NCI-H1105 treated with DMSO at 0.1 percent for 48 hours (cell line): ENCODE measurements at places on chromosomes 4 and X.
A peak's percentile ranks its signal among the peaks of the same experiment; 100 is the strongest.

- DNase-seq, result no peak
These were observed 28.1 kb upstream of the LGI2 start for GRCh38 chr4:25058796-25059195.

DNA sequence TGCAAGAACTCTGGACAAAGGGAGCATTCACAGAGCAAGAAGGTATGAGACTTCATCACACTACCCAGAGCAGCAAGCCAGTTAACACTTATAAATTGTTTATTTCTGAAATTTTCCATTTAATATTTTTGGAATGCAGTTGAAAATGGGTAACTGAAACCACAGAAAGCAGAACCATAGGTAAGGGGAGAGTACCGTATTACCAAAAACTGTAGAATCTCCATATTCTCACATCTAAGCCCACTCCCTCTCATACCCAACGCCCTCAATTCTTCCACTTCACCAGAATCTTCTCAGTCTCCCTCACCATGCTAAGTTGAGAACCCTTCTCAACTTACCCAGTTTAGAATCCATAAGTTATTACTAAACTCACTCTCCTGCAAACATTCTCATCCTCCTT lies 277.8 kb downstream of the SPOCK3 start:
- no peak for DNase-seq

DNA sequence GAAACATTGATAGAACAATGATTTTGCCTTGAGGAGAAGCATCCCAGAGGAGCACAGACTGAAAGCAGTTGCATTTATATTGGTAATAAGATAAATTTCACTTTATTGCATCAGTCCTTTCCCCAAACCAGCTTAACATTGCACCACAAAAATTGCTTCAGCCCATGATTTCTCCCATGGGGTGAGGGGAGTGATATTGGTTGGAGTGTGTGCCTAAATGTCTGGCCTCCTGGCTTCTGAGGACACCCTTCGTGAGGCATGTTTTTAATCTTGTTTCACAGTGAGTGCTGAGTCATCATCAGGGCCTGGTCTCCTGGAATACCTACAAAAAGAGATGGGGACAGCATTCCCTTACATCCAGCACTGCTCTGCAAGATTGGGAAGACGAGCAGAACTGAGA lies 487.9 kb downstream of the C4orf33 start:
- no peak for DNase-seq

DNA sequence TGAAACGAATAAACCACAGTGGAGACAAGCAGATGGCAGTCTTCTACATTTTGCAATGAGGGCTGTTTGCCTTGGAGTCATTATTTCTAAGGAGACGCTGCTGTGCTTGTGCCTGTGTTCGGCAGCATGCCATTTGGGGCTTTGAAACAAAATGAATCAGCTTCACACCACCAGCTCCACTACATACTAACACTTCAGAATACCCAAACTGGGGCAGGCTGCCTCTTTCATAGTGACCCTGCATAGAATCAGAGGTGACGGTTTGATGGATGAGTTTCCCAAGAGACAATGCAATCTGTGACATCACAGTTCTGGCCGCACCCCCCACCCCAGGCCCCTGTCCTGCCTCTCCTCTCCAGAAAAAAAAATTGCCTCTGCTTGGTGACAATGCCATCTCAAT lies 57.1 kb upstream of the MID1 start:
- no peak for DNase-seq

- DNase-seq, result no peak
These were observed 126.7 kb upstream of the MAGEE2 start for GRCh38 chrX:75911716-75912115.

- DNase-seq, result peak; percentile 38
These were observed 1.0 kb downstream of the FAT4 start for GRCh38 chr4:125315576-125316400.

DNA sequence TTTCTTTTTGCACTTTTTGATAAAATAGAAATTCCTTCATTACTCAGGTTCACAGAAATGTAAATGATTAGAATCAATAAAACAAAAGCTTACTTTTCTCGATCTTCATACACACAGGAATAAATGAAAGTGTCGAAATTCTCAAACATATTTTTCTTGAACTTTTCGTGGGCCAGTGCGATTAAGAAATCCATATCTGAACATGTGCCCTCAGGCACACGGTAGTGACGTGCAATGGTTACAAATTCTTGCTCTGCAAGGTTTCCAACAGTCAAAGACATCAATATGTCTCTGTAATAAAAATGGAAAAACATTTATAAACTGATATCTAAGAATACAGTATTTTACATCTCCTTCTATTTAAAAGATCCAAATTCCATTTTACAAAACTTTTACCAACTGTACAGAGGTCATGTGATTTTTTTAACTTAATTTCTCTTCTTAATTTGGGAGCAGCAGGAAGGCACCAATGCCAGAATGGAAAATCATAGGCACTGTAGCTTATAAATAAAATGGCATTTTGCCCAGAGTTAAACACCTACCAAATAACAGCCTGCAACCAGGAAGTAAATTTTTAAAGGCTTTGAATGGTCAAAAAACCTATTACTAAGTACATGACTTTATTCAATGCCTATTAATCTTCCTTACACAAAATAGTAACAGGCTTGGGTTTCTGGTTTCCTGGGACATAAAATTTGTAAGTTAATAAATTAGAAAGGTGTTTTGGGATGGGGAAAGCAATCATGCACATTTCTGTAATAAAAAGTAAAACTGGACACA lies 165.0 kb downstream of the EFHC2 start:
- DNase-seq, result no peak

DNA sequence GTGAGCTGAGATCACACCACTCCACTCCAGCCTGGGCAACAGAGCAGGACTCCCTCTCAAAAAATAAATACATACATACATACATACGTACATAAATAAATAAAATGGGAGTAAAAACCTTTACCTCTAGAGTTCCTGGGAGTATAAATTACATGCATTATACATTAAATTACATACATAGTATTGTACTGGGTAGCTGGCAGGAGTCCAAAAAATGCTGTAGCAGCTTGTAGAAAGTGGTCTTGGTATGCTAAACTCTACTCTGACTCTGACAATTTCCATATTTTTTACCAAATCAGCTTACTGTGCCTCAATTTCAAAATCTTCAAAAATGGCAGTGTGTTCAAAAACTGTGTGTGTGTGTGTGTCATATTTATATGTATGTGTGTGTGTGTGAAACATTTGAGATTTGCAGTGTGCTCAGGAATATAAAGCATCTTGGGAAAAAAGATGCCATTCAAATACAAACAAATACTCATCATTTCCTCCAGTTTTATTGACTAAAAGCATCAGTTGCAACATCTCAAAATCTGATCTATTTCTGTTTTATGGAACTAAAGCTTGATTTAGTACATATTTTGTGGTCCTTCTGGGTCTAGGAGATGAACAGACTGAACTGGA lies 171.7 kb downstream of the SHROOM3 start:
- DNase-seq, result no peak

GRCh38 chr4:184462724-184463123 lies 11.6 kb downstream of the IRF2 start:
- DNase-seq, result no peak

DNA sequence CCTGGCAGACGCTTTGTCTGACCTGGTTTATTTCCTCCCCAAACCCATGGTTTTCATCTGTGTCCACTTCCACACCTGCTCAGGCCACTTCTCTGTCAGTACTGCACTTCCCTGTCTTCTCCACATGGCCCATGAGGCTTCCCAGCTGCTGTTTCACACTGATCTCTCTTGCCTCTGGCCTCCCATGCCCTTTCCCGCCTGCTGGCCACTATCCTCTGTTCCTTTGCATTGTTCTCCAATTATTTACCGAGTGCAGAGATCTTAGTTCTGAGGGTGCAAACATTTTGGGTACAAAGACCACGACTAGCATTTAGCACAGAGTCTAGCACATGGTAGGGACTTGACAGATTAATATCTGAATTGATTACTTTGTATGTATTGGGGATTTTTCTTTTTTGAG lies 174.8 kb upstream of the NPY2R start:
- DNase-seq, result no peak

GRCh38 chrX:50497114-50497513 lies 26.5 kb upstream of the DGKK start:
- DNase-seq, result no peak

GRCh38 chr4:2510351-2511259 lies 25.8 kb upstream of the FAM193A start:
- DNase-seq, result no peak

- no peak for DNase-seq
These were observed 113.6 kb downstream of the GLUD2 start for GRCh38 chrX:121160987-121161386.

DNA sequence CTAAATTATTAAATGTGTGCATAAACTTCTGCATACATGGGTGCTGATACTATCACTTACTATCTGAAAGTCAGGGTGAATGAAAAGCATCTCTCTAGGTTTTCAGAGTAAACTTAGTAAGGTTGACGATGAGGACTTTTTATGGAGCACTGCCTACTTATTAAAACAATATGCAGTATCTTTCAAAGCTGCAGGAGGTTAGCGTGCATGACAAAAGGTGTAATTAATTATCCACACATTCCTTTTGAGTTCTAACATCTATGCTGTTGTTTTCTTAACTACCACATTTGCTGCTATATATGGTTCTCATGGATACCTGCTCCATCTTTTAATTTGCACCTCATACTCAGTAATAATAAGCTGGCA lies 256.2 kb downstream of the FSTL5 start:
- DNase-seq, result no peak

- no peak for DNase-seq
These were observed 136.2 kb downstream of the BTC start for GRCh38 chr4:74658116-74658515.

DNA sequence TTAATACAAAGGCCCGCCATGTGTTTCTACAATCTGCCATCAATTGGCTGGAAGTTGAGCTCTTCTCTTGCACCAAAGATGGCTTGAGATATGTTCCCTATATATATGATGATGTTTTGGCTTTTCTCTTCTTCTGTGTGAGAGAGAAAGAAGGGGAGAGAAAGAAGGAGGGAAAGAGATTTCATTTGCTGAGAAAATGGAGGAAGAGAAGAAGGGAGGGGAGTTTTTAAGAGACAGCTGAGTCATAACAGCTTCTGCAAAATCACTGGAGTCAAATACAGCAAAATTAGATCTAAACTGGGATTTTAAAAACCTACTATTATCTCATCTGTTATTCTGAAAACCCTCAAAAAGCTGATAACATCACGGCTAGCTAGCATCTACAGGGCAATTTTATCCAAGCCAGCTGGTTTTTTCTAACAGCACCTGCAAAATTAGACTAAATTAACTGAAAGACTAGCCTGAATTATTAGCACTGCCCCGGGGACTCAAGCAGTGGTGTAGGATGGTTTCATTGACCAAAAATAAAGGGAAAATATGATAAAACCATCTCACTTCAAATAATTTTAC lies 647.6 kb upstream of the ACTRT1 start:
- DNase-seq, result no peak

DNA sequence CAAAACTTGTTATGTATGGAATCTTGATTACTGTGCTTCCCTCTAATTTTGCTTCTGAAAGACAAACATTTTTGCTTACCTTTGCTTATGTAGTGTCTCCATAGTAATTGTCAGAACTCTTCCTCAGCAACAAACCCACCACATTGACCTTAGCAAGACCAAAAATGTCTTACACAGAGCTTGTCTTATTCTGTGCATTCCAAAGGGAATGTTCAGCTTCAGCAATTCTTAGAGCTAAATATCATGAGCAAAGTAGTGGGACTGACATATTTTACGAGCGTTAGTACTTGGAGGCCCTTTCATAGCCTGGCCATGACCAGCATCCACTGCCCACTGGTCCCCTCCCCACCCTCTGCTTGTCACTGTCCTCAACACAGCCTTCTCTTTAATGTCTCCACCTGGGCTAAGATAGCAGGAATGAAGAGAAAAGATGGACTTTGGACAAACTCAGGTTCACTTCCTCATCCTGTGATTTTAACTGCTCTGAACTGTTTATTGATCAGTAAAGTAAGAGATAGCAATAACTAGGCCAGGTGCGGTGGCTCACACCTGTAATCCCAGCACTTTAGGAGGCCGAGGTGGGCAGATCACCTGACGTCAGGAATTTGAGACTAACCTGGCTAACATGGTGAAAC lies 15.5 kb upstream of the SH3D19 start:
- no peak for DNase-seq

DNA sequence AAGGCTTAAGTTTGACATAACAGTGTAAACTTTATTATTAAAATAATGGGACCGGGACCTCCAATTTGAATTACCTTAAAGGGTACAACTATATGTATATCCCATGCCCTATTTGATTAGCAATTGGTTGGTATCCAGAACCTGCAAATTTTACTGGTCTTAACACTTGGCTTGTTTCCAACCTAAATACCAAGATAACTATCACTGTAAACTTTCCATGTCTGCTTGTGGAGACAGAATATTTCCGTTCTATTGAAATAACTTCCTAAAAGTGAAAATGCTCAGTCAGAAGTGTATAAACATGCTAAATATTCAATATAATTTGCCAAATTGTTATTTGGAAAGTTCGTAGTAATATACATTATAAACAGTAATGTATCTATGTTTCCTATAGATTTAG lies 154.0 kb downstream of the TMEM47 start:
- DNase-seq, result no peak

DNA sequence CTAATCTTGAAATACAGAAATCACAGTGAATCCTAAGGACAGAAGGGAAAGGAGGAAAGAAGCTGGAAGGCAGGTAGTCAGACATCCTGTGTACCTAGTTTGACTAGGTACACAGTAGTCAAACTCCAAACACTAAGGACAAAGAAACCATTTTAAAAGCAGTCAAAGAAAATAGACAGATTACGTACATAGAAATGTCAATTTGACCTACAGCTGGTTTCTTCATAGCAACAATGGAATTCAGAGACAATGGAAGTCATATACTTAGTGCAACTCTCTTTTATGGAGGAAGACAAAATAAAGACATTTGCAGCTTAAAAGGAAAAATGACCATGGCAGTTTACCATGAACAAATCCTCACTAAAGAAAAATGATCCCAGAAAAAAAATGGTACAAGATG lies 79.0 kb downstream of the NEUROG2 start:
- DNase-seq, result no peak

- no peak for DNase-seq
These were observed 294.2 kb downstream of the GRIA2 start for GRCh38 chr4:157514711-157515110.

DNA sequence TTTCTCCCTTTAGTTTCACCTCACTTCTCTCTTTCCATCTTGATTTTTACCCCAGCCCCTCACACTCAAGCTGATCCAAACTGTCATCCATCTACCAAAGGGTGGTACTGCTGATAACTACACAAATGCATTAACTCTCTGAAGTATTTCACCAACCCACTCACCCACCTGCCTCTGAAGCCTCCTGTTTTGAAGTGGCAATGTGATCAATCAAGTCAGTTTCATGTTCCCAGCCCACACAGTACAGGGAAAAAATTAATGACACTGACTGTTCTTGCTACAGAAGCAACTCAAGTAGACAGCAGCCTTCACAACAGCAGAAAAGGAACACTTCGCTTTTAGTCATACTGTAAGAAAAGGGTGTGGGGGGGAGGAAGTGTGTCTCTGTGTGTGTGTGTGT lies 183.0 kb upstream of the NOCT start:
- DNase-seq, result no peak

- no peak for DNase-seq
These were observed 915 bp downstream of the CPZ start for GRCh38 chr4:8593264-8594096.

- no peak for DNase-seq
These were observed 98.7 kb upstream of the PPP2R3B start for GRCh38 chrX:485368-485767.
